ENCODE measurements at places on chromosomes 5 and 9. TPM values are rescaled to one million over a fixed set of nuclear protein-coding genes. Genes with fewer than 3 reads are reported as not detected.

DNA sequence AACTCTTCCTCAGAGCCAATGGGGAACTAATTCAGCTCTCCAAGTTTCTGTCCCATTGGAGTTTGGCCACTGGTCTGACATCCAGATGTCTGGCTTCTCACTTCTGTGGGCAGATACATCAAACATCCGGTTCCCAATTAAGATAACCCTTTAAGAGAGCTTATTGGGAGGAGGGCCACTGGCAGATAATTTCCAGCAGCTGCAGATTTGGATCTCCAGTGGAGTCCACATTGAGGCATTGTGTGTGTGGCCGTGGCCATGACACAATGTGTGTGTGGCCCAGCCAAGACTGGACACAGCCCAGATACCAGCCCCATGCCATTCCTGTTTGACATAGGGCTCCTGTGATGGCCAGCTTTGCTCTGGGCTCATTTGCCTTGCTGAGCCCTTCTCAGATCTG lies 110.5 kb upstream of the MAP1B start:
- no peak for DNase-seq

The BAAT gene
- total RNA-seq, result not detected

DNA sequence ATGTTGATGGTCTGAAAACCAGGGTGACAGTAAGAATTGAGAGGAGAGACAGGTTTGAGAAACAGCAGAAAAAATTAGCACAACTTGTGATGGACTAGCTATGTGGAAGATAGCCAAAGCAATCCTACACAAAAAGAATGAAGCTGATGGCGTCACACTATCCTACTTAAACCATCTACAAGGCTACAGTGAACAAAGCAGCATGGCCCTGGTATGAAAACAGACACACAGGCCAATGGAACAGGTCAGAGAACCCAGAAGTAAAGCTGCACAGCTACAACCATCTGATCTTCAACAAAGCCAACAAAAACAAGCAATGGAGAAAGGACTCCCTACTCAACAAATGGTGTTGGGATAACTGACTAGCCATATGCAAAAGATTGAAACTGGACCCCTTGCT lies 7.5 kb upstream of the UBE2R2 start:
- DNase-seq, result peak; percentile 25

DNA sequence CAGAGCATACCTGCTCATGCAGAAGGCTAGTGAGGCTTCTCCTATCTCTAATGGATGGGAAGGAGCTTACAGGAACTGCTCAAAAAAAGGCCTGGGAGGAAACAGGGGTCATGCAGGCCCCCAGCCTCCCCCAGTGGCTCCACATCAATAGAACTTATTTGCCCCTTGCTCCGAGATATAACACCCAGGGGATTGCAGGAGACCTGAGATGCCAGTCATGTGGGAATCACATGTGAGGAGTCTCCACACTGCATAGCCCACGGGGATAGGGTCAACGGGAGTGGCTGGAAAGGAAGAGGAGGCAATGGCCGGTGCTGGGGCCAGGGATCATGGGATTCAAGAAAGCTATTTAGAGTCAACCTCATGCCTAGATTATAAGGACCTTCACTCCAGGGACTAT lies 76.2 kb downstream of the NRG2 start:
- DNase-seq, result no peak

The INSL4 gene
- total RNA-seq, result not detected

The ST6GALNAC4 gene
- total RNA-seq, result 12.5 TPM

The CREBRF gene
- 11.1 TPM for total RNA-seq

- DNase-seq, result no peak
These were observed 483.9 kb upstream of the BRINP1 start for GRCh38 chr9:119853126-119853525.

- DNase-seq, result no peak
These were observed 21.2 kb upstream of the PANK3 start for GRCh38 chr5:168600409-168600808.

The PRSS3 gene
- total RNA-seq, result 16.4 TPM

DNA sequence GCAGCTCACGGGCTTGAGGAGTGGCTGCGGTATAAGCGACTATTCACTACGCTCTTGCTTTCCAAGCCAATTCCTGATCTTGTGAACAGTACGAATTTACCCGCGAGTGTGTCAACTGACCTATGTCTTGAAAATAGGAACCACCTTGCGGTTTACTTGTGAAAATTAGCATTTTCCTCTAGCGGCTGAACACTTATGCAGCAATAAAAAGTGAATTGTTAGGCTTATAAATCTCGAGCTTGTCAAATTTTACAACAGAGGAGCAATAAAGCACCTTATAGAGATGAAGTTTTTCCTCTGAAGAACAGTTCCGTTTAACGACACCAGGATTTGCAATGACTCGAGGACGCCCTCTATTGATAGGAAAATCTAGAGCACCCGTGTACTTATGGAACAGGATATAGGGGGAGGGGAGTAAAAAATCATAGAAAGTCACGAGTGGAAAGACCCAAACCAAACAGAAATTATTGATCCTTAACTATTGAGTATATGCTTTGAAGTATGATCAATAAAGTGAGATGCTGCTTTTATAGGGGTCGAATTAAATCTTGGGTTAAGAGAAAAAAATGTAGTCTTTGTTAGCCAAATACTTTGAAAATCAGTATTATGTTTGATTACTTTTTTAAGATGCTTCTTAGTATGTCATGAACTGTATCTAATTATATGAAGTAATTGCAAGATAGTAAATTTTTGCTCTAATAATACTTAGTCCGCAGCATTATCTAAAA lies 1.9 kb upstream of the RGMB start:
- peak; percentile 95 for DNase-seq

GRCh38 chr9:133967024-133967741 lies 24.9 kb downstream of the VAV2 start:
- DNase-seq, result no peak

The ARAP3 gene
- 1.4 TPM for total RNA-seq

- no peak for DNase-seq
These were observed 58.0 kb upstream of the PDE8B start for GRCh38 chr5:77152441-77152840.

The MYOZ3 gene
- total RNA-seq, result under 0.01 TPM

The SLC36A3 gene
- not detected for total RNA-seq

GRCh38 chr9:129626625-129627284 lies 792 bp downstream of the NTMT1 start:
- DNase-seq, result peak; percentile 92

The RMRP gene
- 13,690 TPM for total RNA-seq

GRCh38 chr5:32445287-32445758 lies 783 bp upstream of the ZFR start:
- DNase-seq, result peak; percentile 4

GRCh38 chr5:55110217-55110616 lies 7.8 kb downstream of the GZMA start:
- no peak for DNase-seq

DNA sequence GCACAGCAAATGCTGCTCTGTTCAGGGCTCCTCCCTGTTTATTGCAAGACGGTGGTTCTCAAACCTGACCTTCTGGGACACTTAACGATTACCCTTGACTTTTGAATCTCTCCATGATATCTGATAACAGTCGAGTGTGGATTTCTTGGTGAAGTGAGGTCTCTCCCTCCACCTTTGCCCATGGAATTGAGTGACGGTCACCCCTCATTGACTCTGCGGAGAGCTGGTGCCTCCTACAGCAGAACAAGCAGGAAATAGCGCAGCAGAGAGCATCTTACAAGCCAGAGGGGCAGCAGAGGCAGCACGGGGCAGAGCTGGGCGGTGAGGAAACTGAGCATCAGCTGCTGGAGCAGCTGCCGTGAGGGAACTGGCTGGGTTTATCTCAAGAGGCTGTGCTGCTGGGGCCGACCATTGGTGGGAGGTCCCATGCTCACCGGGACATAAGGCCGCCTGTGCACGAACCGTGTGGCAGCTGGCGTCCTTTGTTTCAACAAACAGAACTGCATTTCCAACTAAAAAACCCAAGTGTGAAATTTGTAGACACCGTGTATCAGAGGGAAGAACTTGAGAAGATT lies 189.8 kb downstream of the MTRR start:
- DNase-seq, result no peak

The SUSD3 gene
- 0.54 TPM for total RNA-seq

The PLEKHG4B gene
- 1.1 TPM for total RNA-seq

DNA sequence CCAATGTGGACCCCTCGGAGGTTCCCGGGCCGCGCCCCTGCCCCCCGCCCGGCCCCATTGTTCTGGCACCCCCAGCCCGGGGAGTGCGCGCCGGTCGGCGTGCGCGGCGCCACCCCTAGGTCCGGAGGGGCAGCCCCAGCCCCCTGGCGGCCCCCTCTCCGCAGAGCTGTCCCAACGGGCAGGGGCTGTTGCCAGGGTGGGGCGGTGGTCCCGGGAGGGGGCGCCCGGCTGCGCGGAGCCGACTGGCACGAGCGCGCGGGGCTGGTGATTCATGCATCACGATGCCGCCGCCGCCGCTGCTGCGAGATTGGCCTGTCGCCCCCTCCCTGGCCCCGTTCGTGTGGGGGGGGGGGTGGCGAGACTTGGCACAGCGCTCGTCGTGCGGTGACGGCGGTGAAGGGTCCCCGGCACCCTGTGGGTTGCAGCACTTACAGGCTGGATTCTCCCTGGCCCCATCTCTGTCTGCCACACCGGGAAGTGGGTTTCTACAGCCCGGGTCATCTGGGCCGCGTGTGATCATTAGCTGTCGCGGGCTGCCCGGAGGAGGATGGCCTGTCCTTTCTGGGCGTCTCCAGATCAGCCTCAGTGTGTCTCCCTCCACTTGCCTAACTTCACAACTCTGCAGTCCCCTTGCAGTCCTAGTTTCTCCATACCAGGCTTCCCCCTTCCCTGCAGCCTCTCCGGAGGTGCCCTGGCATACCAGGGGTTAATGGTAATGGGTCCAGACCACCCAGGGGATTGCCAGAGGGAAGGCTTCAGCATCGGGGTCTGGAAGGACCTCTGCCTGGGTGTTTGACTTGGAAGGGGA lies 858 bp downstream of the NCS1 start:
- no peak for DNase-seq

DNA sequence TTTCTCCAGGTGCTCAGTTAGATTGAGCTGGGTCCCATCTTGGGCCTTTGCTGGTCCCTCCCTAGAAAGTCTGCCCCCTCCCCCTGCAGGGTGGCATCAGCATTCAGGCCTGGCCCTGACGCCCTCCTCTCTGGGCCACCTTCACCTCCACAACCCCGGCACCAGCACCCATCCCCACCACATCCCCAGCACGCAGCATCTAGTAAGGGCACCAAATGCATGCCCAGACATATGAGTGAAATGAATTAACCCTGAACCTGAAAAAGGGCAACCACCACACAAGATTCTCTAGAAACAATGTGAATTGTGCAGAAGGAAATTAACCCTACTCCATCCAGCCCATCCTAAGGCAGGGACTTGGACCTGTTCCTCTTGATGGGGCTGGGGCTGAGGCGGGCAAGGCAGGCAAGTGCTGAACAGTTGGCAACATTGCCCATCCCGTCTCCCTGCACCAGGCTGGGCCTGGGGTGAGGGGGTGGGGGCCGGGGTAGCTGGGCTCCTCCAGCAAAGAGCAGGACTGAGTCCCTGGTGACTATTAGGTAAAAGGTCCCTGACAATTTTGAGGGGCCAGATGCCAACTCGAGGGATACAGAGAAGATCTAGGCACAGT lies 125.9 kb downstream of the KCNIP1 start:
- no peak for DNase-seq

The SLC9A3 gene
- 0.72 TPM for total RNA-seq

The SPATA31A1 gene
- not detected for total RNA-seq

- DNase-seq, result peak; percentile 70
These were observed 64.3 kb downstream of the CSNK1A1 start for GRCh38 chr5:149486726-149487635.

DNA sequence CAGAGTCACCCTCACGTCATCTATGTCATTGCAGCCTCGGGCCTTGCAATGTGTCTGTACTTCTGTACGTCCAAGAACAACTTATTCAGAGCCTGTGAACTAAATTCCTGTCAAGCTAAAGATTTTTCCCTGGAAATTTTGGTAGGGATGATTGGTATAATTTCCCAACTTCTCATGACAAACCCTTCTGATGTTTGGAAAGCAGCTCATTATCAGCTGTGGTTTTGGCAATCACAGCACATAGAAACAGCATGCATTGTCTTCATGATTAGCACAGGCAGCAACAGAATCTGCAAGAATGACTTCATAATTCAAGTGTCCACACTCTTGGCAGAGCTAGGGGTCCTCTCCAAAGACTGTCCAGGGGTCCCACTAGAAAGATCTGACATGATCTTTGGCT lies 49.5 kb downstream of the APBA1 start:
- peak; percentile 46 for DNase-seq

The SLC26A2 gene
- 12.8 TPM for total RNA-seq

GRCh38 chr9:2624051-2624682 lies 2.6 kb downstream of the VLDLR start:
- no peak for DNase-seq

DNA sequence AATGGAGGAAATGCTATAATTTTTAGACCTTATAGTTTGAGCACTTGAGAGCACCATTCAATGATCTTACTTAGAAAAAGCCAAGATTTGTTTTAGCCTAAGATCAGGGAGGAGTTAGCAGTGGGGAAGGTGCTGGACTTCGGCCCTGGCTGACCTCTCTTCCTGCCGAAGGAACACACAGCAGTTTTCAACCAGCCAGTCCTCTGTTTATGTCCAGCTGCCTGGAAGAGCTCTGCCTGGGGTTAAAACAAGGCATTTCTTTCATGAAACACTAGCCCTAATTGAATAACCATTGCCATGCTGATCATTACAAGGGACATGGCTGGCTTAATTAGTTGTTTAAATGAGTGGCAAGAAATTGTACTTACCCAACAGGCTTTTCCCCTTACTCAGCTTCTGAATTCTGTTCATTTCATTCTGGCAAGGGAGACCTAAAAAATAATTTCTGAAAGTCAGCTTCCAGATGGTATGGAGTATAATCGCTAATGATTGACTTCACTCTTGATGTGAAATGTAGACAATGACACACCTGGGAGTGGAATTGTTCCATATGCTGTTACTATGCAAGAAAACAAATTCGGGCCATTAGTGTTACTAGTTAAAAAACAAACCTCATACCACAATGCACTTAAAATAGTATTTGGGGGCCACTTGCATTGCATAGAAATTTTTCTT lies 514.2 kb downstream of the SPOCK1 start:
- DNase-seq, result no peak

GRCh38 chr5:126812199-126812570 lies 35.2 kb downstream of the LMNB1 start:
- no peak for DNase-seq

The RELL2 gene
- 2.2 TPM for total RNA-seq

GRCh38 chr5:23139338-23140171 lies 286.4 kb upstream of the CDH12 start:
- DNase-seq, result peak; percentile 0

- no peak for DNase-seq
These were observed 85.1 kb upstream of the LRRTM2 start for GRCh38 chr5:138960145-138960692.

GRCh38 chr5:176185133-176185733 lies 53.0 kb upstream of the SIMC1 start:
- DNase-seq, result peak; percentile 31
